Urothelium cell line (cell line): ENCODE measurements at places on chromosomes 4 and X.
A peak's percentile ranks its signal among the peaks of the same experiment; 100 is the strongest.

DNA sequence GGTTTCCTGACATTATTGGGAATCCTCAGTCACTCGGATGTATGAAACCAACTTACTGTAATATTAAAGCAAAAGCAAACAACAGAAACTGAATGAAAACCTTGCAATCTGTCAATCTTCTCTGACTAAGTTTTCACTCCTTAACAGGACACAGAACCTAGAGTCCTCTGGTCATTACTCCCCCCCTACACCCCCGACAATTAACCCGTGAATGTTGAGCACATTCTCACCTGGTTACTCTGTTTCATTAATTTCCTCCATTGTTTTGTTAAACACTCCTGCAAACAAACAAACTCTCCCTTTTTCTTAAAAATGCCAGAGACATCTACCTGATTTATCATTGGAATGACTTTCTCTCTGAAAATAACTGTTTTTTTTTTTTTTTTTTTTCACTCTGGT lies 469.0 kb upstream of the PRKX start:
- DNase-seq, result no peak

- DNase-seq, result no peak
Measured at GRCh38 chr4:101600287-101600686, 190.2 kb upstream of the BANK1 start.

DNA sequence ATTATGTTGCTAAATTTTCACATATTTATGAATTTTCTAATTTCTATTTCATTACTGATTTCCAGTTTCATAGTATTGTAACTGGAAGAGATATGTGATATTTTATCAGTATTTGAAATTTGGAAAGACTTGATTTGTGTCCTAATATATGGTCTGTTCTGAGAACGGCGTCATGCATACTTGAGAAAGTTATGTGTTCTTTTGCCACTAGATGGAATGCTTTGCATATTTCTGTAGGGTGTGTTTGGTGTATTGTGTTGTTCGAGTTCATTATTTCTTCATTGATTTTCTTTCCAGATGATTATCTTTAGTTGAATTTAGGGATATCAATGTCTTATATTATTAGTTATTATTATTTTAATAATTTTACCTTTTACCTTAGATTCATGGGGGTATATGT lies 110.6 kb upstream of the ITM2A start:
- DNase-seq, result peak; percentile 3

DNA sequence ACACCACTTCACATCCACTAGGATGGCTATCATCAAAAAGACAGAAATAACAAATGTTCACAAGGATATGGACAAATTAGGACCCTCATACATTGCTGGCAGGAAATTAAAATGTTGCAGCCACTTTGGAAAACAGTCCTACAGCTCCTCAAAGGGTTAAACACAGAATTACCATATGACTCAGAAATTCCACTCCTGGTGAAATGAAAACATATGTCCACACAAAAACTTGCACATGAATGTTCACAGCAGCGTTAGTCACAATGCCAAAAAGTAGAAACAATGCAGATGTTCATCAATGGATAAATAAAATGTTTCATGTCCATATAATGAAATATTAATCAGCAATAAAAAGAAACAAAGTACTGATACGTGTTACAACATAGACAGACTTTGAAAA lies 15.1 kb downstream of the S100G start:
- no peak for DNase-seq

DNA sequence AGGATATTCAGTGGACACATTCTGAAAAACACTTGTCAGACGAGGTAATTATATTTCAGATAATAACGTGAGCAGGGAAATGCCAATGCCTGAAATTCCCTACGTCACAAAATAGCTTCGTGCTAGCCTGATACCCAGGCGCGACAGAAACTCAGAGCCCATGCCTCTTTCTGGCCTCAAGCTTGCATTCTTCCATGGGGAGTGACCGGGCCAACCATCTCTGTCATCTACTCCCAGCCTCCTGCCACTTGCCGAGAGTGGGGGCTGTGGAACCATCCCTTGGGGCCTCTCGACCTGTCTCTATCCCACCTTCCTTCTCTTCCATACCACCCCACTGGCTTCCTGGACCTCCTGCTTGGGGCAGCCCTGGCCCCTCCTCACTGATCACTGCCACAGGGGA lies 34.5 kb upstream of the CDKN2AIP start:
- no peak for DNase-seq

GRCh38 chr4:10100734-10101216 lies 15.8 kb downstream of the WDR1 start:
- no peak for DNase-seq

DNA sequence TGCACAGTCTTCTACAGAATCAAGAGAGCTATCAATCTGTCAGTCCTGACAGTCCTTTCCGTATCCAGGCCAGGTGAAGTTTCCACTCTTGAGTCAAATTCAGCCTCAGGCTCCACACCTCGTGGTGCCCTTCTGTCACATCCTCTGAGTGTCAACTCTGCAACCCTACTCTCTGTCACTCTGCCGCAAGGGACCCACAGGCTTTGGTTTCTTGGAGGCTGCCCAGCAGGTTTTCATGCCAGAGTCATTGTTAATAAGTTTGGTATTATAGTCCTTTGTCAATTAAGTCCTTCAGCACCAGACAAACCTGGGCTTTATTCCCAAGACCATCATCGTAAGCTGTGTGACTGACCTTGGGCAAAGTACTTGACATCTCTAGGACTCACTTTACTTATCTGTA lies 83.4 kb upstream of the KLHL13 start:
- DNase-seq, result no peak

GRCh38 chrX:13387666-13388494 lies 68.0 kb upstream of the ATXN3L start:
- no peak for DNase-seq

DNA sequence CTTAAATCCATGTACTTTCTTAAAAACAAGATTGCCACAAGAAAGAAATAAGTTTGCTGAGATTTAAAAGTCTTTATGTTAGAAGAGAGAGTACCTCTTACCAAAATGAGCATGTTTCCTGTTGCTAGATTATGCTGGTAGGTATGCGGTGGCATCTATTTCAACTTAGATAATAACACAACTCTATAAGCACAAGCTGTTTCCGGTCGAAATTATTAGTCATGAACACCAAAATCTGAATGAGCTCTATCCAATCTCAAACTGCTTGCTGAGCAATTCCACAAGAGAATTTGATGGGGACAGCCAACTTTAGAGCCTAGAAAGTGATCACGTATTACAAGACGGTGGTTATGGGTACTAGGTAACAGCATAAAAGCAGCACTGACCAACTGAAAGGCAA lies 49.3 kb downstream of the CBR4 start:
- DNase-seq, result no peak
